ENCODE measurements at places on chromosomes 3 and 15. TPM values are rescaled to one million over a fixed set of nuclear protein-coding genes. Genes with fewer than 3 reads are reported as not detected.
A peak's percentile ranks its signal among the peaks of the same experiment; 100 is the strongest.

DNA sequence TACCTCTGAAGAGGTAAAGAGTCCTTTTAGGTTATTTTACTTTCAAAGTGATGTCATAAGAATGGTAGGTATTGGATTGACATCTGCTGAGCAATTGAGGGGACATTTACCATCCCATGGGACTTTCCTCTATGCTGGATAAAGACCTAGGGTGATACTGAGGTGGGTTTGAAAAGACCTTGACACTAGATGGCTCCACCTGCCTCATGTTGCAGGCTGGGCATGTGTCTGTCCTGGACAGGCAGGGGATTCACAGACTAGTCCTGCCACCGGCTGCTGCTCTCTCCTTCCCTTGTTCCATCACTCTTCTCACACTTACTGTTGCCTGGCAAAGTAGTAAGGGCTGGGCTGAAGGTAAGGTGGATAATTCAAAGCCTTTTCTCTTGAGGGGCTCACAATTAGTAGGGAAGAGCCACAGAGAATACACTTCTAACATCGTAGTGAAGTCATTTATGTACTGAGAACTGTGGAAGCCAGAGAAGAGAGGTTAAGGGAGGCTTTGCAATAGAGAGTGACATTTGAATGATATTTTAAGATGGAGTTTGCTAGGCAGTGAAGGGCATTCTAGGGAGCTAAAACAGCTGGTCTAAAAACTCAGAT lies 27.7 kb downstream of the TRAK1 start:
- peak overlapping the region; percentile 82 for H3K27ac ChIP-seq
- no peak for DNase-seq
- H3K27me3 ChIP-seq, result no peaks in the 10 kb centered on the region
- no peaks in the 10 kb centered on the region for H3K36me3 ChIP-seq
- H3K4me3 ChIP-seq, result no peak overlapping the region

- H3K4me1 ChIP-seq, result no peaks in the 10 kb centered on the region
- no peak overlapping the region for H3K4me3 ChIP-seq
Observed at GRCh38 chr3:186651678-186652215, 11.5 kb downstream of the FETUB start.

GRCh38 chr3:128188326-128188725 lies 35.0 kb downstream of the EEFSEC start:
- no peak for DNase-seq
- H3K36me3 ChIP-seq, result peaks cover 4% of the 10 kb centered on the region
- H3K4me1 ChIP-seq, result peaks cover 5% of the 10 kb centered on the region
- H3K27ac ChIP-seq, result no peak overlapping the region
- H3K4me3 ChIP-seq, result no peak overlapping the region
- no peaks in the 10 kb centered on the region for H3K27me3 ChIP-seq

GRCh38 chr15:68091743-68092142 lies 37.6 kb downstream of the PIAS1 start:
- no peak overlapping the region for H3K4me3 ChIP-seq
- DNase-seq, result no peak
- no peaks in the 10 kb centered on the region for H3K4me1 ChIP-seq

OXTR gene
- total RNA-seq, result 12.7 TPM

DNA sequence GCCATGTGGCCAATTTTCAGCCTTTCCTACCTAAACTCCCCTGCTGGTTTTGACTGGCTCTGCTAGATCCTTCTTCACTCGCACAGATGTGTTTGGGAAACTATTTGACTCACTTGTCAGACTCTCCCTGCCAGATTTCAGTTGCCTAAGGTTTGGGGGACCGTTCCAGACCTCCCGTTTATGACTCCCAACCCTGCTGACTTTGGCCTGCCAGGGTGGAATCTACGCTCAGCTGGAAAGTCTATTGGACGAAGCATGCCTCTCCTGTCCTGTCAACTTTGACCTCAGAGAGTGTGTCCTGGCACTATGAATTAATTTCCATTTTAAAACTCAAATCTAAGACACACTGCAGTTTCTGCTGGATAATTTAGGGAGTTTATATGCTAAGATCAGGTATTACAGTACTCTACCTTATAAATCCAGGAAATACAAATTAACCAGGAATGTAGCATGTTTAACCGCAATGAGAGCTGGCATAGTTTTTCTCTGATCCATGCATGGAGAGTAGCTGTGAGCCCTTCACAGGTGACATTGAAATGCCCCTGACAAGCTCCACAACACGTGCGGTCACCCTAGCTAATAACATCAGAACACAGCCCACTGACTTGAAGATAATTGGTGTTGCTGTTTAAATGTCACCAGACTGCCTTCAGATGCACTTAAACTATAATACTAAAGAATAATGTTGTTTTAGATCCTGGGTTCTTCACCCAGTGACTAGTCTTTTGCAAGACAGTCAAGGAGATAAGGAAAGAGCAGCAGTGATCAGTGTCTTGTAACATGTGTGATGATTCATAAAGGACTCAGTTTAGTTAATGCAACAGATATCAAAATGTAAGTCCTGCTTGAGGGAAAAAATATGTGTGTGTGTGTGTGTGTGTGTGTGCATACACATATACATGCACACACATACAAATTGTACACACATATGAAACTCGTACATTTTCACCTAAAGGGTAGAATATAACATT lies 223.0 kb upstream of the MCTP2 start:
- no peaks in the 10 kb centered on the region for H3K4me1 ChIP-seq
- no peak overlapping the region for H3K27ac ChIP-seq
- no peak overlapping the region for H3K4me3 ChIP-seq
- no peaks in the 10 kb centered on the region for H3K36me3 ChIP-seq
- DNase-seq, result no peak

C3orf20 gene
- total RNA-seq, result 0.09 TPM

- no peak overlapping the region for H3K27ac ChIP-seq
- no peak overlapping the region for H3K4me3 ChIP-seq
- H3K27me3 ChIP-seq, result peaks cover 11% of the 10 kb centered on the region
- no peaks in the 10 kb centered on the region for H3K36me3 ChIP-seq
- no peaks in the 10 kb centered on the region for H3K4me1 ChIP-seq
Observed at GRCh38 chr3:50423543-50423942, 64.2 kb upstream of the TMEM115 start.

DNA sequence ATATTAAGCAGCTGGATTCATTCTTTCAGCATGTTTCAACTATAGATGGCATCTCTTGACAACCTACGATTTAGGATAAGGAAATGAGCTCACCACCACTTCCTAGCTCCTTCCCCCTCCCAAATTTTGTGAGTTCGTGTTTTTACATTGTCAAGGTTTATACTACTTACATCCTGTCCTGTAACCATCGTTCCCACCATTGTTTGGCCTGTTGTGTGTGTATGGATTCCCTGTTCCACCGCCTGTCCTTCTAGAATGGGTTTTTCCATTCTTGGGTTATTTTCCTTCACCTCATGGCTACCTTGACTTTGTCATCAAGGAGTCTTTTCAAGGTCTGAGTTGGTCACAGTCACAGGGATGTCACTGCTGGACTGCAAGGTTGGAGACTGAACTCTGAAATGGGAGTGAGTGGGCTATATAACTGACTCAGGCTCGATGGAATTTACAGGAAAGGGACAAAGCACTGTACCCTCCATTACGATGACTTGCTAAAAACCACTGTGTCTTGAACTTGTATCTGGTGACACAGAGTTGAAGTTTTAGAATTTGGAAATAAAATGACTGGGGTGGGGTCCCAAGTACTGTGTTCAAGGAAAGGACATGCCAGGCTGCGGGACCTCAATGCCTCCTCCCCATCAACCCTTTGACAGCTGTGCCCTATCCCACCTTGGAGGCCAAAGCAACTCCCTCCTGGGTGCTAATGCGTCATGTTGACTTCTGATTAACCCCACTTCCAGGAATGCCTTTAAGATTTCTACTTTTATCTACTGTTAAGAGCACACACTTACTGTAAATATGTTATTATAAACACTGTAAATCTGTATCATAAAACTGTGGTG lies 66.8 kb upstream of the BLM start:
- peaks cover 24% of the 10 kb centered on the region for H3K4me1 ChIP-seq
- no peak overlapping the region for H3K4me3 ChIP-seq
- DNase-seq, result no peak

PLXNB1 gene
- total RNA-seq, result 203 TPM

GRCh38 chr15:97096303-97096835 lies 765.9 kb downstream of the NR2F2 start:
- no peaks in the 10 kb centered on the region for H3K36me3 ChIP-seq
- H3K4me1 ChIP-seq, result no peaks in the 10 kb centered on the region
- H3K4me3 ChIP-seq, result no peak overlapping the region
- DNase-seq, result no peak
- H3K27ac ChIP-seq, result no peak overlapping the region

SPESP1 gene
- total RNA-seq, result not detected

DNA sequence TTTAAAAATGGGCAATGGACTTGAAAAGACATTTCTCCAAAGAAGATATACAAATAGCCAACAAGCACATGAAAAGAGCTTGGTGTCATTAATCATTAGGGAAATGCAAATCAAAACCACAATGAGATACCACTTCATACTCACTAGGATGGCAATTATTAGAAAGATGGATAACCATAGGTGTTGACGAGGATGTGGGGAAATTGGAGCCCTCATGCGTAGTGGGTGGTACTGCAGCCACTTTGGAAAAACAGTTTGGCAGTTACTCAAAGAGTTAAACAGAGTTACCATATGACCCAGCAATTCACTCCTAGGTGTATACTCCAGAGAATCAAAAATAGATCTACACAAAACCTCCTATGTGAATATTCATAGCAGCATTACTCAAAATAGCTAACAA lies 27.4 kb downstream of the RPLP1 start:
- H3K4me1 ChIP-seq, result peaks cover 14% of the 10 kb centered on the region
- H3K27ac ChIP-seq, result no peak overlapping the region
- no peak for DNase-seq
- no peaks in the 10 kb centered on the region for H3K27me3 ChIP-seq
- peaks cover 3% of the 10 kb centered on the region for H3K36me3 ChIP-seq
- H3K4me3 ChIP-seq, result no peak overlapping the region

- no peak overlapping the region for H3K4me3 ChIP-seq
- H3K36me3 ChIP-seq, result peaks cover 46% of the 10 kb centered on the region
- H3K4me1 ChIP-seq, result peaks cover 40% of the 10 kb centered on the region
- DNase-seq, result no peak
- peak overlapping the region; percentile 96 for H3K27ac ChIP-seq
Observed at GRCh38 chr15:67189326-67190051, 65.0 kb downstream of the AAGAB start.

DNA sequence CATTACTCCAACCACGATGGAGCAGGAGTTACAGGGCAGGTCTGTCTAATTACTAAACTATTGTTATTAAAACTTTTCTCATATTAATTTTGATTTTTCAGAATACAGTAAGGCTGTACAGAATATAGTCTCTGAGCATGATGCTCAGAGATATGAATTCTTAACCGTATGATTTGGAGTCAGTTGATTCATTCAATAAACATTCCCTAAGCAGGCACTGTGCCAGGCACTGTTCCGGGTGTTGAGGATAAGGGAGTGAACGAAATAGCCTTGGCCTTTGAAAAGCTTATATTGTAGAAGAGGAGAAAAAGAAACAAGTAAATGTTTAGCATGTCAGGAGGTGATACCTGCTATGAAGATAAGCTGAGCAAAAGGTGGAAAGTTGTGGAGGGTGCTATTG lies 187.3 kb downstream of the KCNAB1 start:
- peaks cover 7% of the 10 kb centered on the region for H3K27me3 ChIP-seq
- no peak for DNase-seq
- H3K36me3 ChIP-seq, result no peaks in the 10 kb centered on the region
- H3K4me1 ChIP-seq, result no peaks in the 10 kb centered on the region
- no peak overlapping the region for H3K4me3 ChIP-seq
- no peak overlapping the region for H3K27ac ChIP-seq

BUB1B gene
- 38.2 TPM for total RNA-seq

- no peak overlapping the region for H3K27ac ChIP-seq
- no peak for DNase-seq
- no peak overlapping the region for H3K4me3 ChIP-seq
- H3K4me1 ChIP-seq, result peaks cover 1% of the 10 kb centered on the region
- no peaks in the 10 kb centered on the region for H3K36me3 ChIP-seq
- H3K27me3 ChIP-seq, result peaks cover 12% of the 10 kb centered on the region
Observed at GRCh38 chr3:53748512-53749271, 97.5 kb downstream of the CHDH start.

DNA sequence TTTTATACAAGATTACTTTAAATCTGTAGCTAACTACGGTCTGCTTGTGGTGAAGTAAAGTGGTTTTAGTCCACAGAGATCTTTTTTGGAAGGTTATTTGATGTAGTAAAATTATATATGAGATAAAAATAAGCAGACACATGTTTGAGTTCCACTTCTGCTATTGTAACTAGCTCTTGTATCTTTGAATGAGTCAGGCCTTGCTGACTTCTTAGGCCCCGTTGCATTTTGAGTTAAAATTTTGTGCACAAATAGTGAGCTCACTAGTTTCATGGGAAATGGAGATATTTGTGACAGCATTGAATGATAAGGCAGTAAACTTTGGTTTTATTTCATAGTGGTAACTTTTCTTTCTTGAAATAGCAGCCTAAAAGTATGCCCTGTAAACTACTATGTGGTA lies 42.6 kb downstream of the ARIH1 start:
- no peak for DNase-seq
- peaks cover 6% of the 10 kb centered on the region for H3K36me3 ChIP-seq
- no peak overlapping the region for H3K4me3 ChIP-seq
- no peak overlapping the region for H3K27ac ChIP-seq
- peaks cover 43% of the 10 kb centered on the region for H3K4me1 ChIP-seq

GRCh38 chr3:32813180-32813579 lies 4.6 kb upstream of the TRIM71 start:
- no peak overlapping the region for H3K27ac ChIP-seq
- no peaks in the 10 kb centered on the region for H3K36me3 ChIP-seq
- no peak overlapping the region for H3K4me3 ChIP-seq

DNA sequence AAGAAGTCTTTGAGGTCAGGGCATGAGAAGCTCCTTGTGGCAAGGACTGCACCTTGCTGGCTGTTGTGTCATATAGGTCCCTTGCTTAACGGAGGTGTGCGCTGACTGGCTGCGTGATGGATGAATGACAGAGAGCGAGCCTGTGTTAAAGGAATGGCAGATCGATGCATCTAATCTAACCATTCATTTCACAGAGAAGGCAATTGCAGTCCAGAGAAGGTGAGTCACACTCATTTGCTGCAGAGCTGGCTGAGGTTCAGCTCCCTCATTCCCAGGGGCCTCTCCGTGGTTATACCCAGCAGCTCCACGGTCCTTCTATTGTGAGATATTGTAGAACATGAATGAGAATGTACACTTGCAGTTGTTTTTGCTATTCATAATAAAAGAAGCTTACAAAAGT lies 289.3 kb downstream of the EPHB1 start:
- peaks cover 45% of the 10 kb centered on the region for H3K27me3 ChIP-seq
- DNase-seq, result no peak
- H3K27ac ChIP-seq, result no peak overlapping the region

GRCh38 chr3:66133853-66134445 lies 86.9 kb upstream of the SLC25A26 start:
- no peaks in the 10 kb centered on the region for H3K36me3 ChIP-seq
- H3K27me3 ChIP-seq, result no peaks in the 10 kb centered on the region
- H3K27ac ChIP-seq, result no peak overlapping the region

GRCh38 chr3:70829092-70829491 lies 516.7 kb upstream of the MDFIC2 start:
- H3K27ac ChIP-seq, result peak overlapping the region; percentile 80
- H3K36me3 ChIP-seq, result no peaks in the 10 kb centered on the region
- H3K4me3 ChIP-seq, result no peak overlapping the region

BTBD1 gene
- total RNA-seq, result 33.4 TPM

Measured in mesothelial cell of epicardium (in vitro differentiated cells).